ENCODE measurements at places on chromosomes 1 and 21. TPM values are rescaled to one million over a fixed set of nuclear protein-coding genes. Genes with fewer than 3 reads are reported as not detected.

GRCh38 chr1:89600451-89601224 is 32.3 kb upstream of the LRRC8C start:
- DNase-seq = no peak

DNA sequence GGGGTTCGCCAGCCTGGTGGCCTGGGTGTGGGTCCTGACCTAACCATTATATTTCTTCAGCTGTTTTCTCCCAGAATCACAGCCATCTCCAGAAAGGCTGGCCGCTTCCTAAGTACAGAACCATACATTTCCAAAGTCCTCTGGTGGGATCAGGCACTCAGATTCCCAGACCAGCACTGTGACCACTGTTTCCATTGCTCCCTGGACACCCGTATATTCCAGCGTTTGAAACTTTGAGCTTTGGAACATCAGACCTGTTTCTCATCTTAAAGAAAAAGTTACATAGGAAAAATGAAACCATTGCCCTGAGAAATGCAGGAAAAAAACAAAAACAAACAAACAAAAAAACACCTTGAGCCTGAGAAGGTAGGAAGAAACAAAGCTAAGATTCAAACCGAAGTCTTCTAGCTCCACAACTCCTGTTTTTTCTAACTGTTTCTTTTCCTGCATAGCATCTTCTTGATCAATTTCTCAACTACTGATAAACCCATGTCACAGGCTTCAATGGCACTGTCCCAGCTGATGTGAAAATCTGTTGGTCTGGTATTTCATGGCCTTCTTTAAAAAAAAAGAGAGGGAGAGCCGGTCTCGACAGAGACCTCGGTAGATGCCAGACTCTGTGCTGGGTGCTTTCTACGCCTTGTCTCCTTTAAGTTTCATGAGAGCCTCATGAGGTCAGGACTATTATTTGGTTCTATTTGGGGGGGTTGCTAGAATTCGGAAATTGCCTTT is 221.3 kb downstream of the TOMM20 start:
- DNase-seq = no peak

DNA sequence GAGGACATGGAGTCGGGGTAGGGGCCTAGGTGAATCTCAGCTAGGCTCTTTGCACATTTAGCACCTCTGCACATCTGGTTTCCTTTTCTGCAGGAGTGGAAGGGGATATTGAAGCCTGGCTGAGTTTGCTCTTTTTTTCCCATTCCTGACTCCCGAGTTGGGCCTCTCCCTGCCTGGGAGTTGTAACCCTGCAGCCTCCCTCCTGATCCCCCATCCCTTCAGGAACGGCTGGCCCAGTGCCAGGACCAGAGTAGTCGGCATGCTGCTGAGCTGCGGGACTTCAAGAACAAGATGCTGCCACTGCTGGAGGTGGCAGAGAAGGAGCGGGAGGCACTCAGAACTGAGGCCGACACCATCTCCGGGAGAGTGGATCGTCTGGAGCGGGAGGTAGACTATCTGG is 836 bp downstream of the OLFML3 start:
- no peak for DNase-seq

GRCh38 chr1:214264196-214264595 is 16.8 kb upstream of the SMYD2 start:
- no peak for DNase-seq

Gene KANK4
- total RNA-seq = not detected

DNA sequence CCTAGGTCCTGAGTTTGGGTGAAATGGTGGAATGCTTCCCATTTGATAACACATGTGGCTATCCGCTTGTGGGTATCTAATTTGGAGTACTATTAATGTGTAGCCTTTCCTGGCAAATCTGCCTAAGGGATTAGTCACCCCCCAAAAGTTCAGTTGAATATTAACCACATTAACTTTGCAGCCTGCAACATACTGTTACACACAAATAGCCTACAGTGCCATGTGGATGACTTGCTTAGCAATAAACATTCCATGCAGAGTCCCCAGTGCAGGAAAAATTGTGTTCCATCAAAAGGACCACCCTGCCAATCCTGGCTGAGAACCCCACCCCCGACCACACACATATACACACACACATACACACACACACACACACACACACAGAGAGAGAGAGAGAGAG is 303.3 kb upstream of the ESRRG start:
- DNase-seq = peak; percentile 53

Gene CLCA1
- total RNA-seq = not detected

Gene C4BPA
- total RNA-seq = not detected

DNA sequence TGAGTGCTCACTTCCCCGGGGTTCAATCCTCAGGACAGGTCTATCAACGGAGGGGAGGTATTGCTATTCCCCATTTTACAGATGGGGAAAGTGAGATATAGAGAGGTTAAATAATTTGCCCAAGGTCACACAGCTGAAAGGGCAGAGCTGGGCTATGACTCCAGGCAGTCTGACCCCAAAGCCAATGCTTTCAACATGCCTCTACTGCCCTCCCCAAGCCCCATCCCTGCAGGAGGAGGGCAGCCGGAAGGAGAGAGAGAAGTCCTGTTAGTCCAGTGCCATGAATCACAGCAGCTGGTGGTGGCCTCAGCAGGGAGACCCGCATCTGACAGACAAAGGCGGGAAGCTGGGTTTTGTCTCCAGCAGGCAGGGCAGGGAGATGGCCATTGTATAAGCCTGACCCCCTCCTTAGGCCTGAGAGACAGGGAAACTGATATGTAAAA is 20.0 kb upstream of the CLIC4 start:
- no peak for DNase-seq

DNA sequence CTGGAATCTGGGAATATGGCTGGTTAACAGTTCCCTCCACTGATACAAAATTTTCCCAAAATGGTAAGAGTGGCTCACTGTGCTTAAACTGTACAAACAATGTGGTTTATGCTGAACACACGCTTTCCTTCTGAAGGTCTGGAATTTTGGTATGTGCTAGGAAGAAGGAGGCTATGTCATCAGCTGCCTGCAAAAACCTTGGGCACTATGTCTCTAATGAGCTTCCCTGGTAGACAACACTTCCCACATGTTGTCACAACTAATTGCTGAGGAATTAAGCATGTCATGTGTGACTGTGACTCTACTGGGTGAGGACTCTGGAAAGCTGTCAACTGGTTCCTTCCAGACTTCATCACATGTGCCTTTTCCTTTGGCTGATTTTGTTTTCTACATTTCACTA is 29.2 kb downstream of the IPP start:
- DNase-seq = no peak

Data from Caki2 (cell line).